SHP77 treated with DMSO at 0.1 percent for 48 hours (cell line): ENCODE measurements at places on chromosomes 13 and 19.
A peak's percentile ranks its signal among the peaks of the same experiment; 100 is the strongest.

- DNase-seq: no peak
Measured at GRCh38 chr19:12995596-12996405, 526 bp downstream of the NFIX start.

GRCh38 chr19:2101417-2102335 is 5.0 kb downstream of the IZUMO4 start:
- no peak for DNase-seq

GRCh38 chr13:37546087-37546486 is 52.5 kb downstream of the POSTN start:
- DNase-seq: no peak

DNA sequence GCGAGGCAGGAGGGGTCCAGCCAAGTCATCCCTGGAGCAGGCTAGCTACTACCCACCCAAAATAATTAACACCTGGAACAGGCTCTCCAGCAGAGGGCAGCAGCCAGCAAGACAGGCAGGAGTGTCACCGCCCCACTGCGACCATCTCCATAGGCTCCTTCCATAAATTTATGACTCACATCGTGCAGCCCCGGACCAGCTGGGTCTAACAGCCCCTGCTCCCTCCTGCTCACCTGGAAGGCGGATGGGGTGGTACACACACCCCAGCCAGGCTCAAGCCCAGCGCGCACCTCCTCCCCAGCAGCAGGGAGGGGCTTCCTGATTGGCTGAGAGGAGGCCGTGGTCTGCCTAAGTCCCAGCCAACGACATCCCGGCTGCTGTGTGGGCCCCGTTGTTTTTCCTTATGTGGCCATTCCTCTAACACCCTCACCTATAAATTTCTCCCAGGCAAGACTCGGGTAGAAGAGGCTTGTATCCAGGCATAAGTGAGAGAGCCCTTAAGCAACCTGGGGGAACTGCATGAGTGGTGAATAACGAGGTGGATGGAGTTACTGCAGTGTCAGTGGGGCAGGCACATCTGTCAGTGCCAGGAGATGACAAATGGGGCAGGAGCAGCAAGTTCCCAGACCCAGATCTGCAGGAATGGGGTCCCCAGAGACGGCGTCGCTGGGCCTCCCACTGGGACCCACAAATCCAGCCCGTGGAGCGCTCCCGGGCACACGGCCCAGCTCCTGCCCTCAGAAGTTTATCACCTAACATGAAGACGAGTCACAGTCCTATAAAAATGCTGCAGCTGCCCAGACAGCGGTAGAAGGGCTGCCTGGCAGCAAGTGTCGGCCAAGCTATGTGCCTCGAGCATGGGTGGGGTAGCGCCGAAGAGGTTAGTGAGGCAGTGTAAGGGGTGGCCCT is 43.1 kb downstream of the CEBPG start:
- peak; percentile 44 for DNase-seq

DNA sequence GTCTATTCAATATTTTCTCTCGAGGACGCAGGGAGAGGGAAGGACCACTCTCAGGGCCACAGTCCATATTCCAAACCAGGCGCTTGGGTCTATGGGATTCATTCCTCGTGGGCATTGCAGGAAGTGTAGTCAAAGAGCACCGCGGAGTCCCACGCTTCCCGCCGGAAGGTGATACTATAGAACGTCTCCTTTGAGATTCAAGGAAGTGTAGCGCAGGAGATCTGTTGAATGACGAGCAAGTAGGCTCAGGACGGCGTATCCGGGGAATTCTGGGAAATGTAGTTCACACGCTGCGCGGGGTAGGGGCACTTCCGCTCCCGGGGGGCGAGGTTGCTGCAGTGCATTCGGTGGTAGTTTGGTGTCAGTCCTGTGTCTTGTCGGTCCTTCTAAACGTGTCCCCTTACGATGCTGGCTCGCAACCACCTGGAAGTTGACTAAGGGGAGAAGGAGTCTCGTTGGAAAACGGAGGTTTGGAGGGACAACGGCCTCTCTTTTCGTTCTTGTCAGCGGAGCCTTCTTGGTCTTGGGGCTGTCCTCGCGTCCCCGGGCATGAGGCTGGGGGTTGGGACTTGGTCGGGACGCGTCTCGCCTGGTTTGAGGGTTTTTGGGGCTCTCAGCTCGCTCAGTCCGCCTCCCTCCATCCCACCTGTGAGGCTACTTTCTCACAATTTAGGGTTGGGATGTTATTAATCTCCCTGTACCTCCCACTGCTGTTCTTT is at the start of gene ZNF284:
ZNF284 (plus strand) TSS at position 336 of the 719 bp plus-strand sequence. CDS start 4,231 bp downstream, outside the sequence.
- DNase-seq: peak; percentile 85

GRCh38 chr13:80139196-80139595 is 201.7 kb downstream of the SPRY2 start:
- DNase-seq: no peak

DNA sequence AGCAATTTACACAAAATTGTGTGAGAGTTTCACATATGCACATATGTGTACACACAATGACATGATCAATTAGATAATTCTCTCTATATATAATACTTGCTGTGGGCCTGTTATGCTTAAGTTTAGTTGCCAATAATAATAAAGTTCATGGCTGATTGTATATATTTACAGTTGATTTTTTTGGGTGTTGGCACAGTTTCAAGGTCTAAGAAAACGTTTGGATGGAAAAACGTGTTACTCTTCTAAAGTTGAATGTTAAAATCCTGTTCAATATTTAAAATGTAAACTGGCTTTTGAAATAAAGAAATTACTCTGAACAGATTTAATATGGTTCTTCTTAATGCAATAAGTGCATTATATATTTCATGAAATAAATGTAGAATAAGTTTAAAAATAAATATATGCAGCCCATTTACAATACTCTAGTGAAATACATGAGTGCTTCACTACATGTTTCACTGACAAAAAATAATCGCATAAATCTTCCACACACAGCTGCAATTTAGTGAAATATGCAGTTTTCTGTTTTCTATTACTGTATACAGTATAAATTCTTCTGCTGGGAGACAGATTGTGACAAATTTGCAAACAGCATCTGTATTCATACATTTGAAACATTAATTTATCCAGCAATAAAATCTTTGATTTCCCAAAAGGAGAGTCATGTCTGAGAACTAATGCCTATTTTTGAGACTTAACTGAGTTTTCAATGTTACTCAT is 586.9 kb upstream of the KLHL1 start:
- DNase-seq: no peak

DNA sequence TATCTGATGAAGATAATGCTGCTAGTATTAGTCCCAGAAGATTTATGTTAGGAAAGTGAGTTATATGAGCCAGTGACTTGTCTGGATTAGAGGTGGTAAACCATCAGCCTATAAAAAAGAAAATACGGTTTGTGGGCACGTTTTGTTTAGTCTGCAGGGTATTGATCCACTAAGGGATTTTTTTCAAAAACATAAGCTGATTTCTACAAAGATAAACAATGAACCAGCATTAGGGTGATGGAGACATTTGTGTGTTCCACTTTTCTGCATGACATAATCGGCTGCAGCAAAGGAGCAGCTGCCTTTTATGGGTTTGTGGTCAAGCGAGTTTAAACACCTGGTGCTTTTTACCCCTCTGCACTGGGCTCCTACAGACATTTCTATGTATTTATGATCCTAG is 836.4 kb upstream of the GPC6 start:
- DNase-seq: peak; percentile 100

GRCh38 chr13:34013061-34013460 is 195.1 kb downstream of the RFC3 start:
- no peak for DNase-seq

DNA sequence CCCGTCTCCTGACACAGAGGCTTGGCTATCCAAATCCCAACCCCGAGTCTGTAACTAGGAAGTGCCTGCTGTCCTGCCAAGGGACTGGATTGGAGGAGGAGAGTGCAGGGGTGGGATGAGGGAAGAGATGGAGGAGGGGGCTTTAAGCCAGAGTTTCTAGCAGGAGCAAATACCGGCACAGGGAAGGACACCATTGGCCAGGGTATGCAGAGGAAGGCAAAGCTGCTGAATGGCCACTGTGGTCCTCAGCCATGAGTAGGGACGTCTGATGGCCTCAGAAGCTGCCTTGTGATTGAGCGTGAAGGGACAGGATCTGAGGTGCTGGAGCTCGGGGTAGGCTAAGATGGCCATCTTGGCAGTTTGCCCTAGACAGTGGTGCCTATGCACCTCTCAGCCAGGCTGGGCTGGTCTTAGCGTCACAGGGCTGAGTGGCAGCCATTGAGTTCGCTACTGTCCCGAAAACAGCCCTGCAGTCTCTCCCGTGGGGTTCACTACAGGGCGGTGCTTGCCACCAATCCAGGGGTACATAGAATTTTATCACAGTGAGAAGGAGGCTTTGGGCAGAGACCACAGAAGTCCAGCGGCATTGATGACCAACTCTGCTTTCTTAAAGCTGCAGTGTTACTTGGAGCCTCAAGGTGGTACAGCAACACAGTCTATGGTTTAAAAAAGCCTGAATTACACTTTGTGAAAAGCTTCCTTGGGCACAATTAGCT is 61.8 kb downstream of the AKAP11 start:
- DNase-seq: no peak

DNA sequence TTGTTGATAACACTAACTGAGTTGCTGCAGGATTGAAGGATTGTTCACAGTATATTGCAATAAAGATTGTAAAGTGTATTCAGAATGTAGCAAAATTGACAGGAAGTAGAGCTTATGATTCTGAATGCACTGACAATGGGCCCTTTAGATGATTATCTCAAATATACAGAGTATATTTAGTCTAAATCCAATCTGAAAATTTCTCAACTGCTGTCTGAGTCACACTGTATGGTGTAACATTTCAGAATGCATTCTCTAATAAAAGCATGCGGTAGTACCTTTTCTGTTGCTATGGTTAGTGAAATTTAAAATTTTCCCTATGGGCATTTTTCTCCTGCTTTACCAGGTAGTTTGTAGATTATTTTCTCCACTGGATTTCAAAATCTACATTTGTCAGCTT is 365.2 kb downstream of the PCDH17 start:
- DNase-seq: no peak

DNA sequence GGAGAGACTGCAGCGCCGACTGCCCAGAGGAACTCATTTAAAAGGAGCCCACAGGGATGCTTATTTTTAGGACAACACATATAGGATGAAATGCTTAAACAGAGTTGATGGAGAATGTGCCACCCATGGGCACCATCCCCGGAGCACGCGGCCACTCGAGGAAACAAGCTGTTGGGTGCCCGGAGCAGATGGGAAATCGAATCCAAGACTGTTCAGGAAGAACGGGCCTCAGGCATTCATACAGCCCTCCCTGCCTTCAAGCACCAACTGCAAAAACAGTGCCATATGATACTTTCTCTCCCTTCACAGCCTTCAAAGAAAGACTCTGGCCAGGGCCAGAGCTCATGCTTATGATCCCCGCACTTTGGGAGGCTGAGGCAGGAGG is 40.2 kb downstream of the RAB20 start:
- DNase-seq: no peak

GRCh38 chr19:49168421-49168820 is 10.8 kb downstream of the TRPM4 start:
- DNase-seq: no peak

DNA sequence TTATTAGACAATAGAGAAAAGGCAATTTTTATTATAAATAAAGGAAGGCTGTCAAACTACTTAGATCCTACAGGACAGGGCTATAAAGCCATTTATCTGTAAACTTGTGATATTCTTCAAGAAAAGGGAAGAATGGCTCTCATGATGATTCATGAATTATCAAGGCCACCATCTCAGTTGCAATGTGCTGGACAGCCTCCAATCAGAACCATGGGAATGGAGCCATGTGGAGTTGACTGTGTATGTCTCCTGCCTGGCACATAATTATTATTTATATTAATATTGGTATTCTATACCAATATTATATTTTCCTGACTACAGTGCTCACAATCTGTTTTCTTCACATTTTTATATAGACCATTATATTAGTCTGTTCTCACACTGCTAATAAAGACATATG is 560.5 kb upstream of the MIR17HG start:
- no peak for DNase-seq

DNA sequence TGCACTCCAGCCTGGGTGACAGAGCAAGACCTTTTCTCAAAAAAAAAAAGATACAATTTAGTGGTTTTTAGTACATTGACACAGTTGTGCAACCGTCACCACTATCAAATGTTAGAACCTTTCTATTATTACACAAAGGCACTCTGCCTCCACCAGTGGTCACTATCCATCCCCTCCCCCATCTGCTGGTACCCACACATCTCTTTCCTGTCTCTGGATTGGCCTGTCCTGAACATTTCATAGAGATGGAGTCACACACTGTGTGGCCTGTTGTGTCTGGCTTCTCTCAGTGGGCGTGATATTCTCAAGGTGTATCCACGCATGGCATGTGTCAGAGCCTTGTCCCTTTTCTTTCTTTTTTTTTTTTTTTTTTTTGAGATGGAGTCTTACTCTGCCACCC is 11.2 kb downstream of the KDM4B start:
- DNase-seq: no peak

GRCh38 chr19:51531349-51532315 is at the start of gene SIGLEC6:
SIGLEC6 (minus strand) TSS chr19:51531670; CDS start chr19:51531648, 22 bp downstream.
- no peak for DNase-seq

- DNase-seq: no peak
Measured at GRCh38 chr13:19158006-19158405, 23.6 kb downstream of the TUBA3C start.

GRCh38 chr19:34357431-34357830 is 7.6 kb upstream of the GPI start:
- no peak for DNase-seq

- DNase-seq: no peak
Measured at GRCh38 chr13:85575110-85575509, 224.1 kb downstream of the SLITRK6 start.

GRCh38 chr19:2507109-2507508 is 31.2 kb downstream of the GADD45B start:
- peak; percentile 95 for DNase-seq

DNA sequence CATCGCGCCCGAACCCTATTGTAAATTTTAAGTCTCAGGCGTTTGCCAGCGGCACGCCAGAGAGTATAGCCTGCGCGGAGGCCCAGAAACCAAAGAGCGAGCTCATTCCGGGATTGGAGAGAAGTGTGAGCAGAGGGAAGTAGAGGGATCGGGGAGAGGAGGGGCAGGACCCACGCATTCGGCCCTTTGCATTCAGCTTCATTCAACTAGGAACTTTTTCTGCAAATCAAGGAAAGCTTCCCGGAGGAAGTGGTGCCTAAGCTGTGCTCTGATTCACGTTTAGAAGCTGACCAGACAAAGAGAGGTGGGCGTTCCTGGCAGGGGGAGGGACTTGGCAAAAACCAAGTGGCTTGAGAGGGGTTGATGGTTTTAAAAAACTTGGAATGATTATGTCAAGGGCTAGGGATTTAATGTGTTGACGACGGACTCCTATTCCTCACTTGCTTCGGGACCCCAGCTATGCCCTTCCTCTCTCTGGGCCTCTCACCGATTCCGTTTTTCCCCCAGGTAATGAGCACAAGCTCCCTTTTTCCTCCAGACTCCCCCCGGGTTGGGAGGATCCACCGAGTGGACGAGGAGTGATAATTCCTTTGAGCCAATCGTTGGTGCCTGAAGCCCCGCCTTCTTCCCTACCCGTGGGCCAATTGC is 811 bp upstream of the PRMT1 start:
- peak; percentile 97 for DNase-seq

DNA sequence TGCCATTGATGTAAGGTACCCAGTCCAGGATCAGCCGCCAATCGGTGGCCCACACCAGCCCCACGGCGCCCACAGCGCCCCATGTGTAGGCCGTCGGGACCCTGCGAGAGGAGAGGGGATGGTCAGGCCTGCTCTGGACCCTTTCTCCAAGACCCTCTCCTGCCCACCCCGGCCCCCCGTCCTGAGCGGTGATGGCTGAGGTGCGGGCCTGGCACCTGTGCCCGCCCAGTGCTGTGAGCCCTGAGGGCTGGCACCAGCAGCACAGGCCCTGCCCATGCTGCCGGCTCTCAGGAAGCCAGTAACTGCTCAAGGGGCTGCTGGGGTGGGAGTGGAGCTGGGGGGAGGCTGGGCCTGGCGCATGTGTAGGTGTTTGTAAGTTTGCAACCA is 5.8 kb downstream of the UQCR11 start:
- DNase-seq: no peak

- DNase-seq: peak; percentile 13
Measured at GRCh38 chr19:45632468-45633196, 6.6 kb downstream of the EML2 start.
